ENCODE measurements at places on chromosomes 6 and 20. TPM values are rescaled to one million over a fixed set of nuclear protein-coding genes. Genes with fewer than 3 reads are reported as not detected.
A peak's percentile ranks its signal among the peaks of the same experiment; 100 is the strongest.

TAF4 gene
- 35.7 TPM for total RNA-seq

DNA sequence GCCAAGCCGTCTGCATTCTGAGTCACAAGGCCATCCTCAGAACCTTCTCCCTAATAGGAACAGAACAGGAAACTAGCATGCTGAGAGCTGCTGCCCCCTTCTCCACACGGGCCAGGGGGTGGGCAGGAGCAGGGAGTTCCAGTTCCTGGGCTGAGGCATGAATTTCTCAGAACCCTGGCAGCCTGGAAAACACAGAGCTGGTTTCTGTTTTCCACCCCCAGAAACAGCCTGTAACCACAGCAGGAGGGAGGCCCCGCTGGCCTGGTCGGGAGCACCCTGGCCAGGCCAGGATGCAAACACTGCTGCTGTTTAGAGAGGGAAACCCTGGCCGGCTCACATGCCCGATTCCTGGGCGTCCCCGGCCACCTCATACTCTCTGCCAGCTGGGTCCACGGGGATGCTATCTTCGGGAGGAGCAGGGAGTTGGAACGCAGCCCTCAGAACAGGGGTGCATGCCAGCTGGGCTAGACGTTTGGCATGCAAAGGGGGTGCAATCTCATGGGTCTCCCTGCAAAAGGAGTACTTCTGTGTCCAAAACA is 130.1 kb downstream of the NFATC2 start:
- peak overlapping the region; percentile 48 for H3K27ac ChIP-seq
- H3K36me3 ChIP-seq: peaks cover 35% of the 10 kb centered on the region
- H3K4me3 ChIP-seq: no peak overlapping the region
- H3K4me1 ChIP-seq: peaks cover 82% of the 10 kb centered on the region

- H3K4me1 ChIP-seq: no peaks in the 10 kb centered on the region
- DNase-seq: no peak
- no peaks in the 10 kb centered on the region for H3K36me3 ChIP-seq
- no peaks in the 10 kb centered on the region for H3K27me3 ChIP-seq
These were observed 94.5 kb downstream of the PTPRK start for GRCh38 chr6:128425856-128426255.

- no peak overlapping the region for H3K4me3 ChIP-seq
- H3K27me3 ChIP-seq: no peaks in the 10 kb centered on the region
- DNase-seq: no peak
- no peaks in the 10 kb centered on the region for H3K4me1 ChIP-seq
- no peaks in the 10 kb centered on the region for H3K36me3 ChIP-seq
These were observed 145.4 kb downstream of the PRKN start for GRCh38 chr6:162581988-162582780.

- H3K27me3 ChIP-seq: peaks cover 10% of the 10 kb centered on the region
- H3K27ac ChIP-seq: no peak overlapping the region
- H3K4me1 ChIP-seq: no peaks in the 10 kb centered on the region
- no peaks in the 10 kb centered on the region for H3K36me3 ChIP-seq
These were observed 37.1 kb upstream of the YWHAB start for GRCh38 chr20:44848254-44849015.

DNA sequence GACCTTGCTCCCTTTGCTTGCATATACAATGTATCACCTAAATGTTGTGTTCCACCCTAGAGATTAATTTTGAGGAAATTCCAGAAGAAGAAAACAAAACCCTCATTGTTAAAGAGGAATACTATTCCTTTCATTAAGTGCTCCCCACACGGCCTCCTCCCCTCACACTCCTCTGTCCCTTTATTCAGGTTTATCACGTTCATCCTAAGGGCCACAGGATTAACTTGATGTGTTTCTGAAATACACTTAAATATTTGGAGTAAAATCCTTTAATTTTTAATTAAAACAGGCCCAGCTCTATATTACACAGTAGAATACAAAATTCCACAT is 89.4 kb upstream of the MRPS10 start:
- no peak overlapping the region for H3K27ac ChIP-seq
- peaks cover under 1% of the 10 kb centered on the region for H3K36me3 ChIP-seq
- H3K4me1 ChIP-seq: no peaks in the 10 kb centered on the region
- DNase-seq: no peak
- H3K27me3 ChIP-seq: no peaks in the 10 kb centered on the region
- no peak overlapping the region for H3K4me3 ChIP-seq

- DNase-seq: no peak
- no peak overlapping the region for H3K27ac ChIP-seq
- no peaks in the 10 kb centered on the region for H3K36me3 ChIP-seq
- H3K4me1 ChIP-seq: no peaks in the 10 kb centered on the region
- peaks cover 24% of the 10 kb centered on the region for H3K27me3 ChIP-seq
These were observed 25.4 kb downstream of the COL9A1 start for GRCh38 chr6:70277470-70277869.

- peaks cover 11% of the 10 kb centered on the region for H3K4me1 ChIP-seq
- no peak overlapping the region for H3K27ac ChIP-seq
- H3K4me3 ChIP-seq: no peak overlapping the region
- DNase-seq: no peak
- H3K36me3 ChIP-seq: no peaks in the 10 kb centered on the region
- H3K27me3 ChIP-seq: peaks cover 9% of the 10 kb centered on the region
These were observed 71.6 kb upstream of the CD93 start for GRCh38 chr20:23157734-23158133.

PLA2G7 gene
- not detected for total RNA-seq

HLA-DOA gene
- 17.0 TPM for total RNA-seq

GGTLC1 gene
- total RNA-seq: not detected

LGSN gene
- total RNA-seq: 0.22 TPM

OPRM1 gene
- not detected for total RNA-seq

SEC63 gene
- total RNA-seq: 61.8 TPM

DNA sequence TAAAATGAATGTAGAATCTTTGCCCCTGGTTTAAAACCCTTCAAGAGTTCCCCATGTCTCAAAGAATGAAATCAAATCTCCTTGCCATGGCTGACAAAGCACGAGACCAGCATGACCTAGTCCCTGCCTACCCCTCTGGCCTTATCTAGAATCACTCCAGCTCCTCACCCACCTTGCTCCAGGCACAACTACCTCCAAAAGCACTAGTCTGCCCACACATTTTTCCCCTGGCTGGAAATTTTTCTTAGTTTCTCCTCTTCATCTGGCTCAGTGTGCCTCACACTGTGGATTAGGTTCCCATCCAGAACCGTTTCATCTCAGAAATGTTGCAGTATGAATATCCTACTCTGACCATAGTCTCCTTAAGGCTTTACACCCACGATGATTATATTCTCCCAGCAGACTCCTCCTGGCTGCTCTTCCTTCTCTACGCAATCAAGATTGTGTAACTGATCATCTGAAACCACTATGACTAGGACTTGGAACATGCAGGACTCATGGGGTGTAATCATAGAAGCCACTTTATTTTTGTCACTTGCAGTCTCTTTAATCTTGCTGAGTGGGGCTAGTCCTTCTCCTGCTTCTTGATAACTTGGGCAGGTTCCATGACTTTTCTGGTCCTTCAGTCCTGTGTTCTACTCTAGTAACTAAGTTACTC is 7.8 kb upstream of the MRS2 start:
- no peaks in the 10 kb centered on the region for H3K36me3 ChIP-seq
- no peak for DNase-seq
- no peak overlapping the region for H3K27ac ChIP-seq
- no peak overlapping the region for H3K4me3 ChIP-seq
- no peaks in the 10 kb centered on the region for H3K4me1 ChIP-seq

All from T-cell (primary cell).